ENCODE measurements at places on chromosomes 6 and 20. TPM values are rescaled to one million over a fixed set of nuclear protein-coding genes. Genes with fewer than 3 reads are reported as not detected.

DNA sequence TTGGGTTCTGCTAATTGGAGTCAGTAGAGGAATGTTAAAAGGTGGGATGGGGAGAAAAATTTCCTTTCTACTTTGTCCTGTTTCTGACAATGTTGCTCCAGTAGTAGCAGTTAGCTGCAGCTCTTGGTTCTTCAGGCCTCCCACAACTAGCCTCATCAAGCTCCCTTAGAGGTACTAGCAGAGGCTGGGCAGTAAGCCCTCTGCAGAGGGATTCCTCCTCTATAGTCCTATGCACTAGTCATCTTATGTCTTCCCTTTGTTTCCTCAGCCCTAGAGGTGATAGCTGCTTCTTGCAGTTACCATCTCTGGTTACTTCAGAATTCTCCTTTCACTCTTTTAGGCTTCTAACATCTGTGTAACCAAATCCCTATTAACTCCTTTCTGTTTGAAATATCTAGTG, 99.8 kb downstream of the FILIP1 start:
- DNase-seq, result no peak
- H3K4me3 ChIP-seq, result no peak overlapping the region
- no peaks in the 10 kb centered on the region for H3K36me3 ChIP-seq
- H3K27ac ChIP-seq, result no peak overlapping the region

- H3K4me3 ChIP-seq, result no peak overlapping the region
- no peaks in the 10 kb centered on the region for H3K36me3 ChIP-seq
- peaks cover 3% of the 10 kb centered on the region for H3K27me3 ChIP-seq
- H3K4me1 ChIP-seq, result no peaks in the 10 kb centered on the region
- no peak for DNase-seq
Measured at GRCh38 chr6:117463762-117464665, 18.5 kb upstream of the DCBLD1 start.

DNA sequence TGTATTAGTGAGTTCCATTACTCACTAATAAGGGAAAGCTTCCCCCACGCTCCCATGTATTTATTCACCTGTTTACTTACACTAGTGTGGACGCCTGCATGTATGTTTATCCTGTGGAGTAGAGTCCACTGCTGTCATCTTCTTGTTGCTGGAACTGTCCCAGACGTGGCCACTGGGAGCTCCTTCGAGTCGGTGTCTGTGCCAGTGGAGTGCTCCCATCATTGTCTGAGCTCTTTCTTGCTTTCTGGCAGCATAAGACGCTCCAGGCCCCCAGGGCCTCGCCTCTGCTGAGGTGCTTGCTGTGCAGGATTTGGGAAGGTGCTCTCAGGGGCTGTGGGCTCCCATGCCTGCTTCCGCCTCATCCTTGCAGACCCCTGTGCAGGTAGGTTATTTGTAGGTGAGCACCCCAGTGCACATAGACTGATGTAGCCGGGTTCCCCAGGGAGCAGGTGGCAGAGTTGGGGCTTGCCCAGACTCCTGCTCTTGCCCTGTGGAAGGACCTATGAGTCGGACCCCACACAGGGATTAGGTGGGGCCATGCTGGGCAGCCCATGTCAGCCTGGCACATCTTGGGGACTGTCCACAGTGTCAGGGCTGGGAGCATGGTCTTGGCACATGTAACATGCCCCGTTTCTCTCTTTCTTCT, 16.6 kb downstream of the PHACTR3 start:
- H3K36me3 ChIP-seq, result no peaks in the 10 kb centered on the region
- peaks cover 3% of the 10 kb centered on the region for H3K27me3 ChIP-seq
- H3K27ac ChIP-seq, result no peak overlapping the region
- H3K4me1 ChIP-seq, result no peaks in the 10 kb centered on the region
- no peak overlapping the region for H3K4me3 ChIP-seq

GRCh38 chr20:53769041-53769440, 175.4 kb upstream of the ZNF217 start:
- H3K27ac ChIP-seq, result no peak overlapping the region
- no peak for DNase-seq
- peaks cover 1% of the 10 kb centered on the region for H3K4me1 ChIP-seq
- no peak overlapping the region for H3K4me3 ChIP-seq

DNA sequence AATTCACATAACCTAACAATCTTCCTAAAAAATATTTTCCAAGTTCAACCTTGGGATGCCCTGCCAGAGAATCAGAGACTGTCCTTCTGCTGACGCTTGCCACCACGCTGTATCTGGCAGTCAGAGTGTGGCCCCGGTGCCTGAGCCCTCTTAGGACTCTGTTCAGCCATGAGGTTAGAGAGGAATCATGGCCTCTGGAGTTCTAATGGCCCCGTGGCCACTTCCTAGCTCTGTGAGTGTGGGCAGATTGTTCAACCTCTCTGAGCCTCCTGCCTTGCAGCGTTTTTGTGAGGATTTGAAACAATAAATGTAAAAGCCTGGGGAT, 2.2 kb downstream of the BPHL start:
- no peak for DNase-seq
- no peaks in the 10 kb centered on the region for H3K27me3 ChIP-seq
- H3K27ac ChIP-seq, result no peak overlapping the region
- peaks cover 14% of the 10 kb centered on the region for H3K4me1 ChIP-seq
- H3K4me3 ChIP-seq, result no peak overlapping the region

DNA sequence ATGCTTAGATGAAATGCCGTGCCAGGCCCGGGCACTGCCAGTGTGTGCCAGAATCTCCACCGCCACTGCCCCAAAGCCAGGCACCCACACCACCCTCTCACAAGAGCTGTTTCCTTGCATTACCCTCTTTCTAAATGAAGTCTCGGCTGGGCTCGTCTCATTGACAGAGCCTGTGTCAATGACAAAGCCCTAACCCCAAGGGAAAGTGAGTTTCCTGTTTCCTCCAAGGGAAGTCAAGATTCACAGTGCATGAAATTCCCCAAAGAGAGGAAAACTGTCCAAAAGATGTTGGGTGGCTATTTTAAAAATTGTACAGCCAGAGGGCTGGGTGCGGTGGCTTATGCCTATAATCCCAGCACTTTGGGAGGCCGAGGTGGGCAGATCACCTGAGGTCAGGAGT, 75.4 kb upstream of the AKAP12 start:
- no peak for DNase-seq
- no peaks in the 10 kb centered on the region for H3K4me1 ChIP-seq
- H3K27ac ChIP-seq, result no peak overlapping the region
- H3K27me3 ChIP-seq, result no peaks in the 10 kb centered on the region

DNA sequence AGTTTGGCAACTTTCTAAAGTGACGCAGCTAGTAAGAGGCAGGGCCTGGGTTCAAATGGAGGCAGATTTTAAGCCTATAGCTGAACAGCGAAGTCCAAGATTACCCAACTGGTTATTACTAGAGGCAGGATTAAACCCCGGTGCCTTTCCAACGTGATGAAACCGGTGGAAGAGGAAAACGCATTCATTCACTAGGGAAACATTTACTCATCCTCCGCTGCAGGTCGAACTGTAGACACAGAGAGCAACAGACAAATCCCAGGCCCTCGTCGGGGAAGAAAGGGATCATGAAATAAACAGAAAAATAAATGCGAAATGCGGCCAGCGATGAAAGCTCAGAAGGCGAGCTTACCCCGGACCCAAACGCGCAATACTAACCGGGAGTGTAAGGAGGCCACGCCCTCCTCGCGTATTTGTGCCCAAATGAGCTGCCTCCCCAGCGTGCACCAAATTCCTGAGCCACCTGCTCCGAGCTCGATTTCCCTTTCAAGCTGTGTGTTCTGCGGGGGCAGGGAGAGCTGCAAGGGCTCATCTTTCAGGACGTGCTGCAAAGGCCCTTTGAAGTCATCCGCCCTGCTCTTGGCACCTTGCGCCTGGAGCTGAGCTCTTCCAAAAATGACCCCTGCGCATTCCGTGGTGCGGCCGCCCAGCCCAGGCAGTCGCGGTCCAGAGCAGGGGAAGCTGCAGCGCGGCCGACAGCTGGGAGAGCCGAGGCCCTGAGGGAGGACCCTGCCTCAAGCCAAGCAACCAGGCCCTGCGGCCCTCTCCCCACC, 46.9 kb downstream of the PDYN start:
- H3K36me3 ChIP-seq, result no peaks in the 10 kb centered on the region
- peaks cover 96% of the 10 kb centered on the region for H3K4me1 ChIP-seq
- no peak for DNase-seq
- H3K27me3 ChIP-seq, result peaks cover 5% of the 10 kb centered on the region
- H3K27ac ChIP-seq, result no peak overlapping the region
- H3K4me3 ChIP-seq, result peak overlapping the region; percentile 34

DNA sequence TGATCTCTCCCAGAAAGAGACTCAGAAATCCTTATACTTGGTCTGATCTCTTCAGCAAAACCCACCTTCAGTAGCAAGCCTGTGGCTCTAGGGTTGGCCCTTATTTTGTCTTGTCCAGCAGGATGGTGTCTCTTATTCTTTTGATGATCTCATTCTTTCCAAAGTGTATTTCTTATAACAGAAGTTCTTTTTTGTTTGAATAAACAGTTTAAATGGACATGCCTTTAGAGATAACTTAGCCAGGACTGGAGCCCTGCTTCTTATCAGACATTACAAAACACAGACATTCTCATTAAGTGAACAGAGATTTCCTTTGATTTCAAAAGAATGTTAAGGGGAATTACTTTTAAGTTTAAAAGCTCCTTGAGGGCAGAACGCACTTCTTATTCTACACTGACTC, 31.7 kb downstream of the KCNS1 start:
- H3K4me1 ChIP-seq, result no peaks in the 10 kb centered on the region
- H3K27me3 ChIP-seq, result no peaks in the 10 kb centered on the region
- DNase-seq, result no peak
- no peaks in the 10 kb centered on the region for H3K36me3 ChIP-seq

DNA sequence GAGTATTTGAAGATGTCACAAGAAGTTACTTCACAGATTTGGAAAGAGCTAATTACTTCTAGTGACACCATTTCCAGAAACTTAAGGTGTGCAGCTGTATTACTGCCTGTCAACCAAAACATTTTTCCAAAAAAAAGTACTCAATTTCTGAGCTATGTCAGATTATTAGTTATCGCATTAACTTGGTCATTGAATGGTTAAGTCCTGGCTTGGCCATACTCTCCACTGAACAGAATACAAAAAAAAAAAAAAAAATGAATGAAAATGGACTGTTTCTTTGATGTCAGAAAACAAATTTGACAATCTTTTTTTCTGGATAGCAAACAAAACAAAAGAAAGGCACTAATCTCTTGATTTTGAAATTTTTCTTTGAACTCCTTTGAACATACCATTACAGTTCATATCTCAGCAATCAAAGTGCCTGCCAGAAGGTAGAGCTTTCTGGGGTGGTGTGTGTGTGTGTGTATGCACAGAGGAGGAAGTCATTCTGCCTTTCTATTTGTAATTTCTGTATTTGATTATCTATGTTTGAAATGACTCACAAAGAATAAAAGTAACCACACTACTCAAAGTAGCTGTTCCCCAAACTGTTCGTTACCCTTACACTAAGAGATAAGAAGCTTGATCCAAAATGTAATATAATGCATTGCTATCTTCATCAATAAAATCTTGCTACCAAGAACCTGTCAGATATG, 210.8 kb upstream of the FUT9 start:
- no peaks in the 10 kb centered on the region for H3K27me3 ChIP-seq
- no peaks in the 10 kb centered on the region for H3K36me3 ChIP-seq
- H3K4me3 ChIP-seq, result no peak overlapping the region
- DNase-seq, result no peak
- no peaks in the 10 kb centered on the region for H3K4me1 ChIP-seq

DNA sequence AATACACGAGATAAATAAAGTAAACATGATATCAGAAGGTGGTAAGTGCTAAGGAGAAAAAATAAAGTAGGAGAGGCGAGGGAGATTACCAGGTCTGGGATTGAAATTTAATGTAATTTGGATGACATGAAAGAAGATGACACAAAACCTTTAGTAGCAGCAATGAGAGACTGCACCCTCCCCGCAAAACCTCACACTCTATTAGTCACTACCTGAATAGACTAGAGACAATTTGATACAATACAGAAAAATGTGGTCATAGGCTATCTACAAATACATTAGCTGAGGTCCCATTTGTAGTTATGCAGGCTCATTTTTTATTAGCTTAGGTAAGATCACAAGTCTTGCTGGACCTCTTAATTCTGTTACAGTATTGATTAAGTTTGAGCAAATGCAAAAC, 125.5 kb downstream of the LRFN2 start:
- no peaks in the 10 kb centered on the region for H3K36me3 ChIP-seq
- no peaks in the 10 kb centered on the region for H3K4me1 ChIP-seq
- DNase-seq, result no peak
- no peak overlapping the region for H3K27ac ChIP-seq
- H3K4me3 ChIP-seq, result no peak overlapping the region

- no peak overlapping the region for H3K27ac ChIP-seq
- no peaks in the 10 kb centered on the region for H3K4me1 ChIP-seq
- H3K36me3 ChIP-seq, result no peaks in the 10 kb centered on the region
Measured at GRCh38 chr20:4800676-4801449, 79.2 kb downstream of the PRND start.

- no peak for DNase-seq
- no peaks in the 10 kb centered on the region for H3K4me1 ChIP-seq
- H3K27ac ChIP-seq, result no peak overlapping the region
- no peaks in the 10 kb centered on the region for H3K27me3 ChIP-seq
Measured at GRCh38 chr6:148001844-148002642, 340.6 kb upstream of the SASH1 start.

Gene PACRG
- total RNA-seq, result 25.8 TPM

Gene PPP1R14C
- 91.6 TPM for total RNA-seq

DNA sequence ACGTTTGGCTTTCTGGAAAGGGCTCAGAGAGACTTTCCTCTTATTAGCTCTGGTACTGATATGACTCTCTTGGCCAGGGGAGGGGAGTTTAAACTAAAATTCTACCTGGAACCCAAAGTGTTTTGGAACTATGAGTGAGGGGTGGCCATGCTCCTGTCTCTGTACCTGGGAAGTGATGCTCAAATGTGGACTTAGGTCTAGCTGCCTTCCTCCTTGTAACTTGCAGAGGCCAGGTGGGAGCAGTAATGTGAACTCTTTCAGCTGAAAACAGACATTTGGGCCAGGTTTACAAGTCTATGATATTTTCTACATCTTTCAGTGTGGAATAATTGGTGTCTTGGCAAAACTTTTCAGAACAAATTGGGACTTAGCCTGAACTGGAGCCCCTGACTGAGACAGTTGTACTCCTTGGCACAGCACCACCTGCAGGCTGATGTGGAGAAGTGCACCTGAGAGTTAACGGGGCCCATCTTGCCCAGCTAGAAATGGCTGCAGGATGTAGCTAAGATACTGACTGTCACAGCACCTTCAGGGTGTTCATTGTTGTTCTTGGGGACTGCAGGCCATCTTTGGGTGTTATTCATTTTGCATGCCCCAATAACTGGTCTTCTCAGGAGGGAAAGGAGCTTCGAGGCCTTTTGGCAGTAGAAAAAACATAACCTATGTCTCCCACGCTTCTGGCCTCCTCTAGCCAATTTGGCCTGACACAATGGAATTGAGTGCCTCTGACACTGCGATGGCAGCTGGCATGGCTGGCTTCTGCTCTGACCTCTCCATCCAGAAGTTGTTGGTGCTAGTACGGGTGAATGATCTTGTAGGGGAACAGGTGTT, 37.1 kb downstream of the CD109 start:
- H3K36me3 ChIP-seq, result no peaks in the 10 kb centered on the region
- H3K27ac ChIP-seq, result no peak overlapping the region
- no peaks in the 10 kb centered on the region for H3K4me1 ChIP-seq
- peak; percentile 50 for DNase-seq
- no peak overlapping the region for H3K4me3 ChIP-seq

Gene TAGAP
- 0.79 TPM for total RNA-seq

Gene LINC00237
- total RNA-seq, result not detected

GRCh38 chr6:112225691-112226090, 28.7 kb downstream of the LAMA4 start:
- DNase-seq, result no peak
- peaks cover 91% of the 10 kb centered on the region for H3K4me1 ChIP-seq
- no peaks in the 10 kb centered on the region for H3K36me3 ChIP-seq

- DNase-seq, result no peak
- no peaks in the 10 kb centered on the region for H3K27me3 ChIP-seq
- H3K4me3 ChIP-seq, result no peak overlapping the region
- no peaks in the 10 kb centered on the region for H3K4me1 ChIP-seq
- H3K36me3 ChIP-seq, result no peaks in the 10 kb centered on the region
Measured at GRCh38 chr6:15626878-15627674, 35.8 kb downstream of the DTNBP1 start.
